Bronchus fibroblast of lung (primary cell): ENCODE measurements at places on chromosomes 7 and 10. TPM values are rescaled to one million over a fixed set of nuclear protein-coding genes. Genes with fewer than 3 reads are reported as not detected.

The CALML3 gene
- not detected in 2 replicates for total RNA-seq

The HTR7 gene
- total RNA-seq, result 2.1 and 2.7 TPM in 2 replicates

The MAGI2 gene
- total RNA-seq, result 1.3 and 1.5 TPM in 2 replicates

The SHTN1 gene
- total RNA-seq, result 0.67 and 0.74 TPM in 2 replicates

The CALN1 gene
- total RNA-seq, result under 0.01 TPM in 1 of 2 replicates, not detected in the other

The NFE2L3 gene
- 13.2 and 15.1 TPM in 2 replicates for total RNA-seq

The TRPV6 gene
- not detected in 2 replicates for total RNA-seq

The NME8 gene
- total RNA-seq, result not detected in 2 replicates

The SH2D4B gene
- total RNA-seq, result not detected in 2 replicates

The ZMIZ2 gene
- 16.0 and 21.3 TPM in 2 replicates for total RNA-seq

The STEAP4 gene
- total RNA-seq, result under 0.01 and 0.17 TPM in 2 replicates

The ITPRID1 gene
- not detected in 2 replicates for total RNA-seq

The AKR1C3 gene
- 0.67 and 1.8 TPM in 2 replicates for total RNA-seq

The SPAG6 gene
- not detected in 2 replicates for total RNA-seq

The PTF1A gene
- not detected in 2 replicates for total RNA-seq

The TRIM50 gene
- not detected in 2 replicates for total RNA-seq

The PTPRE gene
- 1.0 and 1.7 TPM in 2 replicates for total RNA-seq

The MYL7 gene
- not detected in 2 replicates for total RNA-seq

The IQUB gene
- not detected in 2 replicates for total RNA-seq

The CLDN15 gene
- total RNA-seq, result 1.5 and 2.4 TPM in 2 replicates

The DNAH11 gene
- total RNA-seq, result under 0.01 and 0.59 TPM in 2 replicates

The VPS37D gene
- 0.89 and 1.8 TPM in 2 replicates for total RNA-seq

The SEMA3D gene
- total RNA-seq, result 0.15 and 0.50 TPM in 2 replicates

The TUBAL3 gene
- not detected in 2 replicates for total RNA-seq

The ZNHIT1 gene
- total RNA-seq, result 130 and 132 TPM in 2 replicates
